ENCODE measurements at places on chromosomes 11 and 22. TPM values are rescaled to one million over a fixed set of nuclear protein-coding genes. Genes with fewer than 3 reads are reported as not detected.

DNA sequence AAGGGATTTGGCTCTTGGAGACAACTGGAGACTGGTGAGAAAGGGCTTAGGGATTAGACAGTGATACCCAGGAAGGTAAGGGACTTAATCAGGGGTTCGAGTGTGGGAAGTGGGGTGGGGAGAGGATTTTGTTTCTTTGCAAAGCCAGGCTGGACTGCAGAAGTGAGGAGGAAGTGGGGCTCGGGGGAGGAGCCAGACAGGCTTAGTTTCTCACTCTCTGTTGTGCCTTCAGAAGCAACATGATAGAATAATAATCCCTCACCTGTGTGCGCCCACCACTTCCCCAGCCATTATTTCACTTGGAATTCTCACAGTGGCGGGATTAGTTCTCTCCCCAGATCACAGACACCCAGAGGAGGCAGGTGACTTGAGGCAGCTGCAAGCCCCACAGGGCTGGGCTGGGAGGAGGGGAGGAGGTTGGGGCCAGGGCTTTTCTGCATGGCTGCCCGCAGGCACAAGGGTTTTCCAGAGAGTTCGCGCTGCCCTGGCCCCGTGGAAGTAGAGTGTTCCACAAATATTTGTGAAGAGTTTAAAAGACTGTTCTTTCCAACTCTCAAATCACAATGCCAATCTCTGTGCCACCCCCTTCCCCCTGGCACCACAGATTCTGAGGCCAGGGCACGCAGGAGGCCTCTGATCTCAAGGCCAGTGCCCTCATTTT lies 4.0 kb upstream of the SEC14L2 start:
- no peak for DNase-seq

- no peak for DNase-seq
These were observed 99.5 kb downstream of the CASP12 start for GRCh38 chr11:104798789-104799188.

DNA sequence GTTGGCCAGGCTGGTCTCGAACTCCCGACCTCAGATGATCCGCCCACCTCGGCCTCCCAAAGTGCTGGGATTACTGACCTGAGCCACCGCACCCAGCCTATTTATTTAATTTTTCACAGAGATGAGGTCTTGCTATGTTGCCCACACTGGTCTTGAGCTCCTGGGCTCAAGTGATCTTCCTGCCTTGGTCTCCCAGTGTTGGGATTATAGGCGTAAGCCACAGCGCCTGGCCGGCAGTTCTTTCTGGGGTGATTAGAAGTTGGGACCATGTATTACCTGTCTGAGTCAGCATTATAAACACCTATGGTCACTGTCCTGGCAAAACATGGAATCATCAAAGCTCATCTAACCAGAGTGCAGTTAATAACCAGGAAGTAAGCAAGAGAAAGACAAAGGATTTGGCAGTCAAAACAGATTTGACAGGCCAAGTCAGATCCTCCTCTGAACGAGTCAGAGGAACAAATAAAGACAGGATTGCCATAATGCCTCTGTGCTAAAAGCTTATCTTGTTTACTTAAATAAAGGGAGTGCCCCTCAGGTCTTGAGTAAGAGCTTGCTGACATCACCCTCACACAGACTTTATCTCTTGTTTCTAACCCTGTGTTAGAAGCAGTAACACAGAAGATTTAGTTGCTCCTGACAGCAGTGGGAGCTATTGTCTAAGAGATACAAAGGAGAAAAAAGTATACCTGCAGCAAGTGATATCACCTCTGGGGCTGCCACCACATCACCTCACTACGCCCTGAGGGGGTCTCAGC lies 3.7 kb downstream of the SERPIND1 start:
- no peak for DNase-seq

- no peak for DNase-seq
These were observed at the start of gene SLC6A5 for GRCh38 chr11:20599221-20600019. Gene SLC6A5, plus strand, starts transcription at chr11:20599608. Its CDS starts 65 bp downstream, at chr11:20599673.

- peak; percentile 49 for DNase-seq
These were observed 29.3 kb upstream of the MUC5B start for GRCh38 chr11:1193326-1194230.

GRCh38 chr22:37379085-37379484 lies 48.2 kb downstream of the ELFN2 start:
- DNase-seq: no peak

GRCh38 chr11:82862379-82862778 lies 37.9 kb downstream of the PRCP start:
- DNase-seq: no peak

DNA sequence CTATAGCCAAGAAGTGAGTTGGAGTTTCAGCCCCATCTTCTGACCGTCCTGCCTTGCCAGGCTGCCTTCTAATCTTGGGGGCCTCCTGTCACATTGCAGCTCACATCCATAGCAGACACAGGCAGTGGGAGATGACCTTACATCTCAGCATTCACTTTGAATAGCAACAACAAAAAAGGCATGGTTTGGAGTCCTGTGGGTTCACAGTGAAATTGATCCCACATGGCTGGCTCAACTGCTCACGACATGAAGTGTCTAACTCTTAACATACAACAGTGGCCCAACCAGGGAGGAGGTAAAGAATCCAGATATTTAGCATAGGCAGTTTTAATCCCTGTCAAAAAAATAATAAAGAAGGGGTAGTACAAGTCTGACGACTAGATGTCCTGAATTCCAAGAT lies 38.1 kb downstream of the DBX1 start:
- DNase-seq: no peak

DNA sequence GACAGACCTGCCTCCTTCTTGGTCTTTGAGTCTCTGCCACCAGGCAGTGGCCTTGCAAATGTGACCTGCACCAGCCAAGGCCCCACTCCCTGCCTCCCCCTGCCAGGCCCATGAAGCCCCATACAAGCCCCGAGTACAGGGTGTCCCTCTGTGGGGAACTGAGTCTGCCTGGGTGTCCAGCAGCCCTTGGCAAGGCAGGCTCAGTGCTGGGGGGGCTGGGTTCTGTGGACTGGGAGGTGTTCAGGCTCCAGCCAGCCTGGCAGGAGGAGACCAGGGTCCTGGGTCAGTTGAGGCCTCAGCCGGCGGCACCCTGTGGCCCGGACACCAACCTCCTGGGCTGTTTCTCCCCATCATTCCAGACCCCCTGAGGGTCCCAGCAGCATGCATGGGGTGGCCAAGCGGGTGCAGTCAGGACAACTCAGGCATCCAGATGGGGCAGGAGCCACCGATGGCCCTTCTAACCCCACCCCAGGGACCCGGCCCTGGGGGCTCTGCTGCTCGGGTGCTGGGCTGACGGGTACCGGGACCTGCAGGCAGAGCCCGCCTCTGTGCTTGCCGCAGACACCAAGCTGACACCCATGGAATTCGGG lies 5.7 kb downstream of the MUC5AC start:
- DNase-seq: peak; percentile 43

GRCh38 chr11:45852712-45853101 lies 5.4 kb downstream of the CRY2 start:
- DNase-seq: no peak

FGF4 gene
- total RNA-seq: not detected

GRCh38 chr11:17890325-17890724 lies 122.5 kb downstream of the SERGEF start:
- no peak for DNase-seq

- no peak for DNase-seq
These were observed 86.5 kb upstream of the GALNT18 start for GRCh38 chr11:11708256-11708655.

DEUP1 gene
- not detected for total RNA-seq

DNA sequence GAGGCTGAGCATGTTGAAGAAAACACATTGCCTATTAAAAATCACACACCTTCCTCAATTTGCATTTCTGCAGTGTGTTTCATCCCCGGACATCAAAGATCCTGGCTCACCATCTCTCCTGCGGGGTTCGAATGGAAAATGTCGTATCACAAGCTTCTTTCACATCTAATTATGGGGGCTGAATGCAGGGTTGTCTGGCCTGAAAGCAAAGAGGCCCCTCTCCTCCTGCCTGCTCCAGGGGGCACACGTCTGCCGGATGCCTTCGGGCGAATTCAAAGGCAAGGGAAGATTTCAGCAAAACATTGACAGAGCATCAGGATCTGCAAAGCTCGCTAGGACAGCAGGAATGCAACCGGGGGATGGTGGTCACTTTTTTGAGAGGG lies 1447.7 kb downstream of the TBC1D22A start:
- no peak for DNase-seq

RIMBP3C gene
- total RNA-seq: 0.15 TPM

GRCh38 chr11:72575533-72576242 lies 98.5 kb downstream of the PDE2A start:
- no peak for DNase-seq

DNA sequence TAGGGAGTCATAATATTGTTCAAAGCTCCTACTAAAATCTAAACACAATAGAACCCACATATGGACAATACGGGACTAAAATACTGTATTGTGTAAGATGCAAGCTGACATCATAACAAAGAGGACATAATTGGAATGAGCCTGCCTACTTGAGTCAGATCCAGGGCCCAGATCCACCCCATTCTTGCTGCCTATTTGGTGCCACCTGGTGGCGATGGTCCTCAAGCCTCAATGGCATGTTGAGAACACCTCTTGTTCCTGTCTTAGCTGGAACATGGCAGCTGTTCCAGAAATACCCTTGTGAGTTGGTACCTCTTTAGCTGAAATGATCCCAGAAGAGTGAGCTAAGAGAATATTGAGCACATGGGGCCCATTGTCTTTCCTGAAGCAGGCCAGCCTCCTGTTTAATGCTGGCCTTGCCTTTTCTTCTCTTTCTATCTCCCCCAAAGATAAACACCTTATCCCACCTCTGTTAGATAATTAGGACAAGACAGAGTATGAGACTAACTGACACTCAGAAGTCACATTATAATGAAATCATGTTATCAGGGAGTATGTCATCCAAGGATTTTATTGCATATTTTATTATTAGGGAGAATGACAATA lies 680.9 kb upstream of the ANO5 start:
- DNase-seq: peak; percentile 53

USP47 gene
- 100.0 TPM for total RNA-seq

GRCh38 chr11:113574171-113574570 lies 99.0 kb upstream of the DRD2 start:
- DNase-seq: no peak

TSGA10IP gene
- not detected for total RNA-seq

Measured in breast epithelium (tissue), 4 donors.